ENCODE measurements at places on chromosomes 7 and 10. TPM values are rescaled to one million over a fixed set of nuclear protein-coding genes. Genes with fewer than 3 reads are reported as not detected.
A peak's percentile ranks its signal among the peaks of the same experiment; 100 is the strongest.

DNA sequence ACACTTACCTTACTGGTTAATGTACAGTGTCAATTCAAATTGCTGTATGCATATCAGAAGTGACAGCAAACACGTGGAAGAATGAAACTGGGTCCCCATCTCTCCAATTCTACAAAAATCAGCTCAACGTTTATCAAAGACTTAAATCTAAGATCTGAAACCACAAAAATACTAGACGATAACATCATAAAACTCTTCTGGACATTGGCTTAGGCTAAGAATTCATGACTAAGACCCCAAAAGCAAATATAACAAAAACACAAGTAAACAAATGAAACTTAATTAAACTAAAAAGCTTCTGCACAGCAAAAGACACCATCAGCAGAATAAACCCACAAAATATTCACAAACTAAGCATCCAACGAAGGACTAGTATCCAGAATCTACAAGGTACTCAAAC, 35.9 kb upstream of the PFKP start:
- H3K27ac ChIP-seq: no peak overlapping the region
- DNase-seq: no peak
- no peak overlapping the region for H3K4me3 ChIP-seq
- H3K4me1 ChIP-seq: peaks cover 3% of the 10 kb centered on the region

The XRCC2 gene
- total RNA-seq: 16.6 TPM

DNA sequence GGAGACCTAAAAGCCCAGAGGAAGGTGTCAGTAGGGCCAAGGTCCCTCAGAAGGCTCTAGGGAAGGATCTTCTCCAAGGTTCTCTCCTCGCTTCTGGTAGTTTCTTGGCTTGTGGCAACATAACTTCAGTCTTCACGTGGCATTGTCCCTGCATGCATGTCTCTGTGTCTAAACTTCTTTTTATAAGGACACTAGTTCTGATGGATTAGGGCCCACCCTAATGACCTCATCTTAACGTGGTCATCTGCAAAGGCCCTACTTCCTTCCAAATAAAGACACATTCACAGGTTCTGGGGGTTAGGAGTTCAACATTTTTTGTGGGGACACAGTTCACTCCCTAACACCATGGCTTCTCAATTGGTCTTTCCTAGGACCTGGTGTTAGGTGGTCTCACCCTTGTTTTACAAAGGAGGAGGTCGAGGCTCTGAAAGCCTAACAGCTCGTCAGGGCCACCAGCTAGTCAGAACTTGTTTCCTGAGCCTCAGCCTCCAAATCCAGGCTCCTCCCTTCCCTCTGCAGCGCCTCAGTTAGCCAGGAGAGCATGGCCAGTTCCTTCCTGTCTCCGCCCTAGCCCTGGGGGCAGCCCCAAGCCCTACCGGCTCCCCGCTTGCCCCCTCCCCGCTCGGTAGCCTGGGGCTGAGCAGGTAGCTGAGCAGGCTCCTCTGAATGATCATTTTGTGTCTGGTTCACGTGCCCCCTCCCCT, 109.7 kb upstream of the PPIF start:
- no peak overlapping the region for H3K27ac ChIP-seq
- no peaks in the 10 kb centered on the region for H3K36me3 ChIP-seq

GRCh38 chr10:22597138-22597537, 117.2 kb downstream of the PIP4K2A start:
- peak overlapping the region; percentile 80 for H3K27ac ChIP-seq
- H3K36me3 ChIP-seq: peaks cover 49% of the 10 kb centered on the region
- H3K4me3 ChIP-seq: no peak overlapping the region
- H3K4me1 ChIP-seq: peaks cover 80% of the 10 kb centered on the region

- H3K36me3 ChIP-seq: peaks cover 14% of the 10 kb centered on the region
- peaks cover 22% of the 10 kb centered on the region for H3K4me1 ChIP-seq
- DNase-seq: no peak
- H3K27ac ChIP-seq: no peak overlapping the region
- no peaks in the 10 kb centered on the region for H3K27me3 ChIP-seq
Observed at GRCh38 chr10:50410066-50410811, 158.9 kb upstream of the ASAH2 start.

- no peak overlapping the region for H3K4me3 ChIP-seq
- H3K4me1 ChIP-seq: no peaks in the 10 kb centered on the region
- H3K27ac ChIP-seq: no peak overlapping the region
- DNase-seq: no peak
- peaks cover 2% of the 10 kb centered on the region for H3K27me3 ChIP-seq
Observed at GRCh38 chr7:47785923-47786556, 162.2 kb downstream of the PKD1L1 start.

The ACTR3C gene
- 2.6 TPM for total RNA-seq

The FGFR2 gene
- total RNA-seq: not detected

GRCh38 chr7:26451997-26452396, 160.3 kb downstream of the SNX10 start:
- H3K4me3 ChIP-seq: no peak overlapping the region
- no peaks in the 10 kb centered on the region for H3K36me3 ChIP-seq
- peaks cover 8% of the 10 kb centered on the region for H3K27me3 ChIP-seq
- H3K4me1 ChIP-seq: no peaks in the 10 kb centered on the region
- DNase-seq: no peak
- H3K27ac ChIP-seq: no peak overlapping the region

GRCh38 chr7:87345962-87346371, 503 bp downstream of the CROT start:
- H3K4me3 ChIP-seq: peak overlapping the region; percentile 93
- peak overlapping the region; percentile 90 for H3K27ac ChIP-seq
- peaks cover 27% of the 10 kb centered on the region for H3K36me3 ChIP-seq
- peaks cover 34% of the 10 kb centered on the region for H3K4me1 ChIP-seq
- H3K27me3 ChIP-seq: no peaks in the 10 kb centered on the region
- DNase-seq: no peak

- H3K4me3 ChIP-seq: peak overlapping the region; percentile 58
- no peak for DNase-seq
- no peaks in the 10 kb centered on the region for H3K27me3 ChIP-seq
- H3K4me1 ChIP-seq: peaks cover 80% of the 10 kb centered on the region
- peak overlapping the region; percentile 99 for H3K27ac ChIP-seq
Observed at GRCh38 chr10:61987537-61987936, 86.0 kb downstream of the ARID5B start.

- DNase-seq: no peak
- H3K4me3 ChIP-seq: no peak overlapping the region
- no peak overlapping the region for H3K27ac ChIP-seq
- no peaks in the 10 kb centered on the region for H3K4me1 ChIP-seq
- peaks cover 7% of the 10 kb centered on the region for H3K27me3 ChIP-seq
Observed at GRCh38 chr7:23334482-23335056, 35.4 kb downstream of the MALSU1 start.

- H3K4me1 ChIP-seq: peaks cover 13% of the 10 kb centered on the region
- DNase-seq: no peak
- no peak overlapping the region for H3K4me3 ChIP-seq
- H3K27ac ChIP-seq: no peak overlapping the region
- peaks cover 2% of the 10 kb centered on the region for H3K36me3 ChIP-seq
- peaks cover 5% of the 10 kb centered on the region for H3K27me3 ChIP-seq
Observed at GRCh38 chr7:121286186-121286585, 42.6 kb upstream of the WNT16 start.

The VAX1 gene
- not detected for total RNA-seq

All from activated CD8-positive, alpha-beta T cell treated with anti-CD3 and anti-CD28 coated beads for 36 hours (primary cell).